Amygdala (tissue), 56 donors: ENCODE measurements at places on chromosomes 2 and 18.

DNA sequence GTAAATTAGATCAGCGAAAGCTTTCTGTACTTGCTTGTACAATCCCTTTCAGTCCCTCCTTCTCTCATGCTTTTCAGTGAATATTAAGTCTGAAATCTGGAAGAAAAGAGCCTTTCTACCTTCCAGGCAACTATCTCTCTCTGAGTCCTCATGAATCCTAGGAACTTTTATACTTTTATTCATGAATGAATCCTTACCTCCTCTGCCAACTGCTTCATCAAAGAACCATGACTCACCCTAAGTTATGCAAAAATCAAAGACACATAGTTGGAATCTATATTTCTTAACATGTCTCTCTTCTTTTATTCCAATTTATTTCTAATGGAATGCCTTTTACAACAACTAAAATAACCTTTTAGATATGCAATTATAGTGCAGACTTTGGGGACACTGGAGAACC is 394.2 kb downstream of the CLIP4 start:
- no peak for DNase-seq

GRCh38 chr2:3091696-3092095 is 285.9 kb downstream of the EIPR1 start:
- no peak for DNase-seq

DNA sequence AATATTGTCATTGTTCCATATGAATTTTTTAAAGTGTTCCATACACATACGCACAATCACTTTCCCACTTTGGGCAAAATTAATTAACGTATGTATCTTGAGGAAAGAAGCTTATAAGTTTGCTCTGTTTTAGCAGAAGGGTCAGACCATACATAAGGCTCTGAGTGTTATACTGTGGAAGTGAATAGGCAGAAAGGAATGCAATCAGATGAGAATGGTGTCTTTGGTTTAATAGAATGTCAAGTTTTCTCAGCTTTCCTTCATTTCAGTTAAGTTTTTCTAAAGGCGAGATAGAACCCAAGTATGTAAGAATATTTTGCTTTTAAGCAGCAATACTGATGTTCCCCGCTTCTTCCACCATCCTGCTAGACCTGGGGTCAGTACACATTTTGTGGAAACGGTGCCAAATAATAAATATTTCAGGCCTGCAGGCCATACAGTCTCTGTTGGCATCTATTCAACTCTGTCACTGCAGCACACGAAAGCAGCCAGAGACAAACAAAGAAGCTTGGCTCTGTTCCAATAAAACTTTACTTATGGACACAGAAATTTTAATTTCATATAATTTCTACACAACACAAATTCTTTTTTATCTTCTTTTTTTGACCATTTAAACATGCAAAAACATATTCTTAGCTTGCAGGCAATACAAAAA is 100.6 kb downstream of the UPP2 start:
- DNase-seq = no peak

DNA sequence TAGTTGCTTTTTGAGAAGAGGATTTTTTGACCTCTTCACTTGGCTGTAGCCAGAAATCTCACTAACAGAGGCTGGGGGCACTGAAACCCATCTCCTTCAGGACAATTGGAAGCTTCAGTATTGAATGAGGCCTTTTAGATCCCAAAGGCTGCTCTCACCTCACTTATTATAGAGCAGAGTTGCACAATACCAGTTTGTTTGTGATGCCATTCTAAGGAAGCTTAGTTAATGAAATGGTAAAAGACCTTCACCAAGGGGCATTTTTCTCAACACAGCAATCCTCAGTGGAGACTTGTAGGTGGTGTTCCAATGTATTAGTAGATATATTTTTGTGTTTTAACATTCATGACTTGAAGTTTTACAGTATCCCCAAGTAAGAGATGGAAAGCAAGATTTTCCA is 71.0 kb upstream of the RFX8 start:
- DNase-seq = no peak

DNA sequence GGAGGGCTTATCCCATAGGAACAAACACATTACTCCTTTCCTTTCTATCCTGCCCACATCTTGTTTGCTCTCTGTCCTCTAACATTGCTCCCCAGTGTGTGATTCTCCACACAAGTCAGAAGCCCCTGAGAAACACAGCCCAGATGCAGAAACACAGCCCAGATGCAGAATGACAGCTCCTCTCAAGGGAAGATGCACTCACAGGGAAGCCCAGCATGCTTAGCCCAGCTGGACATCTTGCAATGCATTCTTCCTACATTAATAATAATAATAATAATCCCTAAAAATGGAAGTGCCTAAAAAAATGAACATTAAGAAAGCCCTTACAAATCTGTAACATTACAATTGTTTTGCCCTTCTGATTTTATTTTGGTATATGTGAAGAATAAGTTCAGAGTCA is 172.1 kb downstream of the CBLN2 start:
- DNase-seq = no peak

DNA sequence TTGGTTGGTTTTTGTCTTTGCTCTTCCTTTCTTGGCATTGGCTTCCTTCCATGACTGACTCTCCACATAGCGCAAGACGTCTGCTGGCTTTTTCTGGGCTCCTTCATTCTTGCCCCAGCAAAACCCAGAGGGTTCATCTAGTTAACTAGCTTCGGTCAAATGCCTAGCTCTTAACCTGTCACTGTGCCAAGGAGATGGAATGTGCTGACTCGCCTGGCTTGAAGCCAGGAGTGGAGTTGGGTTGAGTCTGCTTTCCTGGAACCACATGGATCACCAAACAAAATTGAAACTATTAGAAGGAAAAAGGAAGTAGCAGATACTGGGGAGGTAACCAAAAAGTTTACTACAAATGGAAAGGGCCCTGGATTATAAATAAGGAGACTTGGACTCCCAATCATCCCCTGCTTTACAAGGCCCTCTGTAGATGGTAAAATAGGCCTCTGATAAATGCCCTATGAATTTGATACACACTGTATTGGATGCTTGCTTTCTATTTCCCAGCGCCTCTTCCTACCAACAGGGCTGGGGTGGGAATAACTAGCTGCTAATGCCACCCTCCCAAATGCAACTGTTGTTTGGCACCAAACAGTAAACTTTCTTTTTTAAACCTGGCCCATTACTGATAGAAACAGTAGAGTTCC is 11.3 kb downstream of the MALT1 start:
- DNase-seq = no peak

- peak; percentile 1 for DNase-seq
Measured at GRCh38 chr2:203532957-203533658, 2.0 kb downstream of the RAPH1 start.

DNA sequence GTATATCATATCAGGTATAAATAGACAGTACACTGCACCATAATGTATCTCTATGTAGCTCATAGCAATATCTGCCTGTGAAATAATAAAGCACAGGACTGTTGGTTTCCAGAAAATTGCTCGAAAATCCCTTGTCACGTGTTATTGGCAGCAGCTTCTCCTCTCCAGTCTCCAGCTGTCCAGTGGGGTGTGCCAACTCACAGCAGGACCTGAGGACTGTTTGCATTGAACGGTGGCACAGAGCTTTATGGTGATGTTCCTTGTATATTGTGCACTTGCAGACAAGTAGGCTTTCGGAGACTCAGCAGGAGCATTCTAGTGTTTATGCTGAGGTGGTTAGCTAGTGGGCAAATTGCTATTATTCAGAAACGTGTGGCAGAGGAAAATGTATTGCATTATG is 182.2 kb upstream of the ATP5MC3 start:
- DNase-seq = no peak

DNA sequence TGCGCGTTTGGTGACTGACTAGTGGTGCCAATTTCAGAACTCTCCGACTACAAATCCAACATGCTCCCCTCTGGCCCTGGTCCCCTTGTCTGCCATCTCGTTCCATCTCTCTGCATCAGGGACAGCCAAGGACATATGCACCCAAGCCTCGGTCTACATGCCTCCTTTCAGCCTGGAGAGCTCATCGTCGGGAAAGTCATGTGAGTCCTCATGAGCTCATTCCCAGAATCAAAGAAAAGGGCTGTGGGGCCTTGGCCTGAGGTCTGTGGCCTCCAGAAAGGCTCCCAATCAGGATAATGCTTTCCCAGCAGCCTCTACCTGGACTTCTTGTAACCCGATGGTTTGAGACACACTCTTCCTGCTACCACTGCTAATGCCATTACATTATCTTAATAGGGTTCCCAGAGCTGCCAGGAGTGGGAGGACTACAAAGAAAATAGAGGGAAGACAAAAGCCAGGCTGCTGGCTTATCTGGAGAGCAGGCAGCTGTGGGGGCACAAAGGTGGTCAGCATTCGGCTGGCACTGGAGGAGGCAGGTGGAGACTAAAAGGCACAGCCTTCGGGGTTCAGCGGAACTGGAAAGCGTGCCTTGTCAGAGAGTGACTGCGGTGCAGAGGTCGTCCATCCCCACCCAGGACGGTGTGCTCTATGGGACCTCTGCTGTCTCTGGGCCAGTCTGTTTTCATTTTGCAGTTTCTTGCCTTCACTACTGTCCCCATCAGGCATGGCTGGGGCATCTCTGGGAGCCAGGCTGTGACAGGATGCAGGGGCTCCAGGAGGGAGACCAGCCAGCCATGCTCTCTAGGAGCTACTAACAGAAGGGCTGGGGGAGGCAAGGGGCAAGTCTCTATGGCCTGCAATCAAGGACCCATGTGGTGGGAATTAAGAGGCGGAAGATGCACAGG is 104.4 kb upstream of the SMAD2 start:
- DNase-seq = no peak

GRCh38 chr2:231707625-231707926 is 749 bp upstream of the PTMA start:
- peak; percentile 93 for DNase-seq

GRCh38 chr2:187857826-187858225 is 303.6 kb upstream of the TFPI start:
- no peak for DNase-seq

DNA sequence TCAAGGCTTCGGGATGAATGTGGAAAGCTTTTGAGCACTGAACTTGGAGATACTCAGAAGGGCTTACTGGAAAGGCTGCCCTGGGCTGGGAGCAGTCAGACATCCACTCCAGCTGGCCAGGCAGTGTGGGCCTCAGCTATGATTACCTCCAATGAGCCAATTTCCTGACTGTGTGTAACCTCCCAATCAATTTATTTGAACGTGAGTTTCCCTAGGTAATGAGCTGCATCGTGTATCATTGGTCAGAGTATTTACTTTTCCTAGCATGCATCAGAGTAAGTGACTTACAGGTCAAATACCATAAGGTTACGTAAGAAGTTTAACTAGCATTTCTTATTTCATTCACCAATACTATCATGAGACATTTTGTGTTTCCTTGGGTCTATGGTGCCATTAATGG is 11.0 kb upstream of the CTAGE1 start:
- no peak for DNase-seq

DNA sequence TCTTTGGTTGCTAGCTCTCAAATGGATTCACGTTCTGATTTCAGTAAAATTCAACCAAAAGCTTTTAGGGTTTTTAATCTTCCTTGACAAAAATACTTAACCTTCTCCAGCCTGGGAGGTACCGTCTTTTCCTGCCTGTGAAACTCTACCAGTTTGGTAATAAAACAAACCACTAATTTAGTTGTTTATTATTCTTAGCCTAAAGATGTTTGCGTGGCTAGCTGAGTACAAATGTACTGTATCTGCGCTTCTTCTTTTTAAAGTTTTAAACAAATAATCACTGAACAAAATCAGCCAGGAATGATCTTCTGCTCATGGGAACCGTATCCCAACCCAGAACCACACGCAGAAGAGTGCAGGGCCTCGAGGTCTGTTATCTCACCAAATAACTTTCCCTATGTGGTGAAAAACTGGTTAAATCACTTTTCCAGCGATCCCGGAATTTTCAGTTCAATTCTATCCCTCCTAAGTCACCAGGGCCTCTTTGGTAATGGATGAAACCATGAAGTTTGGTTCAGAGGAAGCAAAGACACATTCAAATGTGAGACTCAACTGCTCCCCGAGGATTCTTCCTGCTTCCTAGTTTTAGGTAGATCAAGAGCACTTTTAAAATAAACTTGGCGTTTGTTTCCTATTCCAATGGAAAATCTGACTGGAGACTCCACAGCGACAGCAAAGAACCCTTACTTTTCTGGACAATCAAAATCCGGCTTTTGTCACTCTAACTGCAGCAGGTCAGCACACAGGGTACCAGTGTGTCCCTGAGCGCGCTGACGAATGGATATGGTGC is 36.1 kb downstream of the BCL2 start:
- no peak for DNase-seq

- peak; percentile 72 for DNase-seq
Measured at GRCh38 chr18:13611142-13611600, 115.2 kb downstream of the FAM210A start.

DNA sequence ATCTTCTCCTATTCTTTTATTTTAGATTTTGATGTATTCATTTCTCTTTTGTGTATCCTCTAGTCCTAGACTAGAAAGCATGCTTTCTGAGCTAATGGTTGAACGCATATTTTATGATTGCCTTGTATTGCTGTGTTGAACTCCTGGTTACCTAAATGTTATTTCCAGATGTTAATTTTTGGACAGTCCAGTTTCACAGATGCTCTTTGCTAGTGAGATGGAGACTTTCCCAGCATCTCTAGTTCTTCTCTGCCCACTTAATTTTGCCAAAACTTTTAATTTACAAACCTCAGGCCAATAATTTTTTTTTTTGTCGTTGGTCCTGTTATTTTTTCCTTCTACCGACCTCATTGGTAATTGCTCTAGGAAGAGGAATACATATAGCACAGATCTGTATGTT is 153.2 kb downstream of the HAUS1 start:
- no peak for DNase-seq

GRCh38 chr2:49714454-49714853 is 560.1 kb upstream of the FSHR start:
- no peak for DNase-seq

DNA sequence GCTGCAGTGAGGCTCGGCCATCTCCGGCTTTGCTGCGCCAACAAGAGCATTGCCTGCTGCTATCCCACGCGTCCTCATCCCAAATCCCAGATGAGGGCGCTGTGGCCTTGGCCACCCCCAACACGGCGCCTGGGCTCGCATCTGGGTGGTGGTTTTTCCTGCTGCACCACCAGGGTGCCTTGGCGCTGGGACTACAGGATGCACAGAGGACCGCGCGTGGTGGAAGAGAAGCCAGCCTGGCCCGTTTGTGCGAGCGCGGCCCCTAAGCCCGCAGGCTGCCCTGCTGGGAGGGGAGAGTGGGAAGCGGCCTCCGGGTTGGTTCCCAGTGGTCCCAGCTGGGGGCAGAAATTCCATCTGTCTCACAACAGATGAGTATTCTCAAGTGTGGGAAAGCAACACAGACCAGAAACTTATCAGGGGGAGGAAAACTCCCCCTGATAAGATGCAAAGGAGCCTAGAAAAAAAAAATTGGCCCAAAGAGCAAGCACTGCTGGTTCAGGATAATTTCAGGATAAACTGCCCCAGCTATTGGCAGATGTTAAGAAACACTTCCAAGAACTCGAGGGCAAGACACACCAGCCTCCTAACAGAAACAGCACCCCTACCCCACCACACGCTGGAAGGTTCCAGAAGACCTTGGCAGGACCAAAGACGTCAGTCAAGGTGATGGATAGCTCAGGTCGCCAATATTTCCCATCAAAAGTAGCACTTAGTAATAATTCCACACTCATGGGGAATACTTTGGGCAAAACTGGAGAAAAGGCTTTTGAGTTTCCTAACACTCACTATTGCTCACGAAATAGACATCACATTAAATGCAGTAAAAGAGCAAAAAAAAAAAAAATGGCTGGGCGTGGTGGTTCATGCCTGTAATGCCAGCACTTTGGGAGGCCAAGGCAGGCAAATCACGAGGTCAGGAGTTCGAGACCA is 152.1 kb downstream of the PXDN start:
- no peak for DNase-seq

GRCh38 chr18:50475538-50476193 is 84.2 kb upstream of the MAPK4 start:
- DNase-seq = no peak
